ENCODE measurements at places on chromosomes 13 and 19.

- peak; percentile 66 for DNase-seq
These were observed 11.5 kb downstream of the TM6SF2 start for GRCh38 chr19:19261350-19262189.

DNA sequence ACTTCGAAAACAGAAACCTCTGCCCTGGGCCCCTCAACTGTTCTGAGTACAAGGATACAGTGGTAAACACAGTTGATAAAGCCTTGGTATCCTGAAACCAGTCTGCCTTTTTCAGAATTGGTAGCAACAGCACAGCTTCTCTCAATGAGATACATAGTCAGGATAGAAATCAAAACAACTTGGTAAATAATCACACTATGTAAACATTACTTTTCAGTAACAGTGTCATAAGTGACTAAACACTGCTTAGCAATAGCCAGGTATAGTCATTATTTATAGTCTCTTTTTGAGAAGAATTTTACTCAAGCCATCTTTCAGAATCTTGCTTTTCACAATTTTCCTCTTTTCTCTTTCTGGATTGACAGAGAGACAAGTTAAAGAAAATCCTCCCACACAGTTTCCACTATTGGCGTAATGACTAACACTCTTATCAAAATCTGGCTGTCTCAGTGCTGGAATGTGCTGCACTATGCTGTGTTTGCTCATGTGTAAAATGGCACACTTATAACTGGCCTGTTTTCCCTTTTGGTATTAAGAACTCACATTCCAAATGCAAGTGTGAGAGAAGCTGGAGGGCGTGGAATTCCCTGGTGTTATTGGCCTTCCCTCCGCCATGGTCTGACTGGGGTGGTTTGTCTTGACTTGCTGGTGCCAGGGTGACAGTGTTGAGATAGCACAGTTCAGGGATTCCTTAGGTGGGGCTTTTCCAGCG lies 368.8 kb downstream of the TDRD3 start:
- no peak for DNase-seq

DNA sequence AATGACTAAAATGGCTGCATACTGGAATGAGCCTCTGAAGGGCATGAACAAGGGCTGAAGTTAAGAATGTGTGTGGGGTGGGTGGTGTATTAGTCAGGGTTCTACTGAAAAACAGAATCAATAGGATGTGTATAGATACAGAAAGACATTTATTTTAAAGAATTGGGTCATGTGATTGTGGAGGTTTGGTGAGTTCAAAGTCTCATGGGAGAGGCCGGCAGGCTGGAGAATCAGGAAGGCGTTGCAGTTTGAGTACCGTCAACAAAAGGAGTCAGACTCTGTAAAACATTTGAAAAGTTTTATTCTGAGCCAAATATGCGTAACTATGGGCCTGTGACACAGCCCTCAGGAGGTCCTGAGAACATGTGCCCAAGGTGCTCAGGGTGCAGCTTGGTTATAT lies 24.5 kb upstream of the CYSLTR2 start:
- no peak for DNase-seq

DNA sequence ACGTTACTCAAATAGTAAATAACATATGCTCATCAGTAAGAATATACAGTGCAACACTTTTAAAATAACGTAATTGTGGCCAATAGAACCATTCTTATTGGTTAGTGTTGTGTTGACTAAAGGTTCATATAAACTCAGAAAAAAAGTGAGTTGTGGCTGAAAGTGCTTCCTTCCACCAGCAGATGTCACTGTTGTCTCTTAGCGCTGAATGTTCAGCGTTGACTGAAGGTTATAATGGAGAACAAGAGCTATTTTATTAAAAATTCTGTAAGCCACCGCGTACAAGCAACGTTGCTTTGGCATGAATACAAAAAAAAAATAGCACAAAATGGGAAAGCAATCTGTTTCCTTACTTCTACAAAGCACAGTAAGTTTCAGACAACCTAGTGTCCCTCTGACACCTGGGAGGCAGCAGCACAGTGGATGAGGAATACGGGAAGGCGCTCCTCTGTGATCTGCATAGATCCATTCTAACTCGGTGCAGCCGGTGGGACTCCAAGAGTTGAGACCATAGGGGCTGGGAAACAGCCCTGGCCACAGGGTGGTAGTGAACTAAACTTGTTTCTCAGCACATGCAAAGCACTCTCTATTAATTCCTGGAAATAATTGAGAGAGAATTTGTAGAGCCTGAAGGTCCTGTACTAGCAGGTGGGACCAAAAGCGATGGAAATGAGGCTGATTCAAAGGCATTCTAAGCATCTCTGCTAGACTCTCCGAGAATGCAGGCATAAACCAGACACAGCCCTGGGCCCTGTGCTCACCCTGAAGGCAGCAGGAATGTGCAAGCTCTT lies 23.9 kb upstream of the OXGR1 start:
- peak; percentile 41 for DNase-seq

DNA sequence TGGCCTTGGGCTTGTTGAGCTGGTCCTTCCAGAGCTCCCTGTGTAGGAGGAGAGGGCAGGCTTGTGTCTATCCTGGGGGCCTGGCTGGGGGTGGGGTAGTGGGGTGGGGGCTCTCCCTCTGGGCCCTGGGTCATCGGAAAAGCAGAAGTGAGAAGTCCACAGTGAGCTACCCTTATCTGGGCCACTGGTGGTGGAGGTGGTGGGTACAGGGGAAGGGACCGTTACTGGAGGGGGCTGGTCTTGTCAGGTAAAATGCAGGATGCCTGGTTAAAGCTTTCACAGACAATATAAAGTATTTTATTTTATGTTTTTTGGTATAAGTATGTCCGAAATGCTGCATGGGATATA lies 342 bp upstream of the SIGLEC10 start:
- no peak for DNase-seq

GRCh38 chr19:17210296-17210695 lies 4.9 kb upstream of the USE1 start:
- DNase-seq: no peak

DNA sequence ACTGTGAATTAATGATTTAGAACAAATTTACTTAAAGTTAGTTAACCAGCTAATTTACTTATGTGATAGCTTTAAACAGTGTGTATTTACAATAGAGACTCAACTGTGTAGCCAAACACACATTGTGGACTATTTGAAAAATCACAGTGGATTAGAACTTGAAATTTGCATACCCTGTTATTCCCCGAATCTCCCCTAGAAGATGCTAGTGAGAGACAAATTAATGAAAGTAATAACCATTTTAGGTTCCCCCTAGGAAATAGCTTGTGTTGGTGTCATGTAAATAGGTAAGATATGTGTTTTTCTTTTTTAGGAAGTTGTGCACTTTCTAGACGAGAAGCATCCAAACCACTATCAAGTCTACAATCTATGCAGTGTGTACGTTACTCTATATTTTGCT lies 98.5 kb downstream of the C1QTNF9 start:
- DNase-seq: no peak

- no peak for DNase-seq
These were observed 146.7 kb downstream of the SOX1 start for GRCh38 chr13:112213467-112214255.

- DNase-seq: no peak
These were observed 113.1 kb downstream of the PAN3 start for GRCh38 chr13:28251466-28251865.
